ENCODE measurements at places on chromosomes 1 and 21.

- DNase-seq: peak; percentile 15
These were observed 251.8 kb downstream of the CRB1 start for GRCh38 chr1:197519741-197520334.

DNA sequence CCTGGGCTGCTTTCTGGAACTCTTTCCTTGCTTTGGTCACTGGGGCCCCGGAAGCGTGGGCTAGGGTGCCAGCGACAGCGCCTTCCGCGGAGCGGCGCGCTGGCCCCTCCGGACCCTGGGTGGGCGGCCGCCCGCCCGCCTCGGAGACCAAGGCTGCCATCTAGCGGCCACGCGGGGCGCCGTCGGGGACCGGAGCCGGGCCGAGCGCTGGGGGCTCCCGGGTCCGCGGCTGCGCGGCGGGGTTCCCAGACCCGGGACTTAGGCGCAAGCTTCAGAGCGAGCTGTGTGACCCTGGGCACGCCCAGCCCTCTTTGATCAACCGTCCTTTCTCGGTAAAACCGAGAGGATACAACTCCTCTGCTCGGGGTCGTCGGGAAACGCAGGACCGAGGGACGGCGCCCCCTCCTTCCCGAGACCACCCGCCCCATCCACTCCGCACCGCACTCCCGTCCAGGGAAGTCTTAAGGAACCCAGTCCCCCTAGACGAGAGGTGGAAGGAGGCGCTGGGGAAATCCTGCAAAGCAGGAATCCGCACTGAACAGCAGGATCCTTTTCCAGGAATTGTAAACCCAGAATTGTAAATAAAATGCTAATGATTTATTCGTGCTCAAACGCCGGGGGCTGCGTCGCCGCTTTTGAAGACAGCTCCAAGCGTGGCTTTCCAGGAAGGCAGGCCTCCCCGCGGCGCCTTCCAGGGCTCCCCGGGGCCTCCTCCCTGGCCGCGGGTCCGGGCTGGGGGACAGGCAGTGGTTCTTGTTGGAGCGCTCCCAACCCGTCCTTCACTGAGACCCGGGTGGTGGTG is 41.2 kb downstream of the RRAGC start:
- DNase-seq: peak; percentile 25

GRCh38 chr1:172496678-172497077 is 36.3 kb upstream of the SUCO start:
- no peak for DNase-seq

- DNase-seq: no peak
These were observed 2.4 kb upstream of the ZRANB2 start for GRCh38 chr1:71083271-71083670.

DNA sequence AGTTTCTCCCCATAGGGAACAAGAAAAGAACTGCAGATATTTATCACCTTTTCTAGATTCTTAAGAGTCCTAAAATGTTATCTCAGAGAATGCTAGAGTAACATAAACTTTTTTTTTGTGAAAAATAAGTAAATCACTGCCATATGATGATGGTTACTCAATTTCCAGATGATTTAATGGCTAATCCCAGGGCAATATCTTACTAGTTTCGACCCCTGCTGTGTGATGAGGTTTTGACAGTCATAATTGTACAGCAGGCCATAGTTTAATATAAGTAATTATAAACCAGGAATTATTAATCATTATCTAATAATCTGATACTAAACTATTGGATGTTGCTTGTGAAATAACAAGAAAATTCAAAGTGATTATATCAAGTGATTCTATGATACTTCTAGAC is 210.6 kb downstream of the HLX start:
- DNase-seq: no peak

GRCh38 chr1:1619917-1620361 is 4.6 kb downstream of the MIB2 start:
- DNase-seq: no peak

Data from activated CD4-positive, alpha-beta T cell treated with anti-CD3 and anti-CD28 coated beads, Interleukin-2, Interleukin-4, amounts not matched to agents 100 ng/mL and 50 ng/mL, durations not matched to agents 16 hours and 8 hours (primary cell).